ENCODE measurements at places on chromosomes 1 and 21.

DNA sequence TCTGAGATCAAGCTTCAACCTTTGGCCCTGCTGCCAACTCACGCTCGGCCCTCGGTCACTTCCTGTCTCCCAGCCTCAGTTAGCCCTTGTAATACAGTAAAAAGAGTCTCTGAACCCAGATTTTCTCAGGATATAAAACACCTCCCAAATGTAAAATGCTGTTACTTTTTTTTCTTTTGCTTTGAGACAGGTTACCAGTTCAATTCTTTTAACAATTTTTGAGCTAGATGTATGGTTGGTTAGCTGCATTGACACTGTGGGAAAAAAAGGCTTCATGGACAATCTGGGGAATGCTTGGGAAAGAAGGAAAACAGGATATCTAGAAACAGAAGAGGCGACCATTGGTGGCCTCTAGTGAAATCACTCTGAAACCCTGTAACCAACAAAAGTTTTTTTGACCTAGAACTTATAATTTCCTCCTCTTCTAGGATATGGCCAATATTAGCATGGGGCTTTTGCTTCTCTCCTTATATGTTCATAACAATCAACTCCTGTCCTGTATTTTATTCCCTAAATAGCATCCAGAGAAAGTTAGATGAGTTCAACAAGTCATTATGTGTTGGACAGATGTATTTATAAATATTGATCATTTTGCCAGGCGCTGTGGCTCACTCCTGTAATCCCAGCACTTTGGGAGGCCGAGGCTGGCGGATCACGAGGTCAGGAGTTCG is 1.3 kb downstream of the CMPK1 start:
- no peak for DNase-seq

DNA sequence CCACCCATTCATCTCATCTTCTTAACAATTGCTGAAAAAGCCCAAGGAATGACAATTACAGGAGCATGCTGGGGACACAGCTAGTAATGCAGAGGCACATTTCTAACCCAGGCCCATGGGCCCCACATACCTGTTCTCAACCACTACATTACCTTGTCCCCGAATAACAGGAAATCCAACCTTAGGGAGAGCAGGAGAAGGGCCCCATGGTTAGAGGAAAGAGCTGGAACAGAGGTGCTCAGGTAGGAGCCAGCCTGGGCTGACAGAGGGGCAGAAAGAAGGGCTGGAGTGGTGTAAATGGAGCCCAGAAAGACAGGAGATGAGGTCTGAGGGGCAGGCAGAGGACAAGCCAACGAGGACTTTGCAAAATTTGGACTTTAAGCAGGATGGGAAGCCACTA is 11.4 kb upstream of the S100A8 start:
- DNase-seq: no peak

- DNase-seq: no peak
Observed at GRCh38 chr1:175274368-175274767, 81.8 kb upstream of the KIAA0040 start.

DNA sequence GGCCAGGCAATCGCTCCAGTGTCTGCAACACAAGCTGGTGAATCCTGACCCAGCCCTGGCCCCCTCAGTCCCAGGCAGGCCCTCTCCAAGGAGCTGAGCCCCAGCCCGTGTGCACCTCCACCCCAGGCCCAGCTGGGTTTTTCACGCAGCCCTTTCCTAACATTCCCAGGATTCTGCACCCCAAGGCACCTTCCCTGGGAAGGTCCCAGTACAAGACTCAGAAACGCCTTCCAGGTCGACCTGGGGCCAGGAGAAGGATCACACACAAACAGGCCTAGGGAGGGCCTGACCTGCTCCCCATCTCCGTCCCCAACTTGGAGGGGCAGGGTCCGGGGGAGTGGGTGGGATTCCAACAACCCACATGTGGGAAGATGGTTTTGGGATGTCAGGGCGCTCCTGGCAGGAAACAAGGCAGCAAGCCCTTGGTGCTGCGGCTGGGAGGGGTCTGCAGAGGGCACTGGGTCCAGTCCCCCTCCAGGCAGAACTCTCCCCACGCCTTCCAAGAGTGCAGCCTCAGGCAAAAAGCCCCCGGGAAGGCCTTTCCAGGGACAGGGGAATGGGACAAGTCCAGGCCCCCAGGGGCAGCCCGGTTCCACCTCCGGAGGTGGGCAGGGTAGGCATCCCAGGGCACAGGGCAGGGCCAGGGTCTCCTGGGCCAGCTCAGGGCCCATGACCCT is 58.3 kb downstream of the KCNAB2 start:
- DNase-seq: no peak

DNA sequence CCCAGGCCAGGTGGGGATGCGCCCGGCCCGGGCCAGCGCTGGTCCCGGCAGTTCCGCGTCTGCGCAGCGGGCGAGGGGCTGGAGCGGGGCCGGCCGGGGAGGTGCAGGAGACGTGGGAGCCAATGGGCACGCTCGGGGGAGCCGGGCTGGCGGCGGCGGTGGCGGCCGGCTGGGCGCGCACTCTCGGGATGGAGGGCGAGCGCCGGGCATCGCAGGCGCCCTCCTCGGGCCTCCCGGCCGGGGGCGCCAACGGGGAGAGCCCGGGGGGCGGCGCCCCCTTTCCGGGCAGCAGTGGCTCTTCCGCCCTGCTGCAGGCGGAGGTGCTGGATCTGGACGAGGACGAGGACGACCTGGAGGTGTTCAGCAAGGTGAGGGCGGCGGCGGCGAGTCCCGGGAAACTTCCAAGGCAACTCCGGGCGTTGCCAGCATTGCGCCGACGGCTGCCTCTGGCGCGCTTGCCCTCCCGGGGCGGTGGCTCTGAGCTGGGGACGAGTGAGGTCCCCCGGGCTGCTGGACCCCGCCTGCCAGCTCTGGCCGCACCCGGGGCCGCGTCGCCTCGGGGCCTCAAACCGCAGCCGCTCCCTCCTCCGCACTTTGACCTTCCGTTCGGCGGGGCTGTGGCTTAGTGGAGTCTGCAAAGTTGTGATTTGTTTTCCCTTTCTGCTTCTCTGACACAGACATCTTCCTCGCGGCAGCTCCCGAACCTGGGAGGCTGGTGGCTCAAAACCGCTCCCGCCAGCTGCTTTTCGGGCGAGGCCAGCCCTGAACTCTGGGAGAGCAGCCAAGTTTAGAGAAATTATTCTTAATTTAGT is at the start of gene SNX7:
Gene SNX7 (plus strand): TSS at position 178 of the 812 bp plus-strand sequence. CDS start 11 bp downstream, at position 189.
- DNase-seq: no peak

- DNase-seq: no peak
Observed at GRCh38 chr1:115092175-115092574, 2.9 kb upstream of the TSPAN2 start.

DNA sequence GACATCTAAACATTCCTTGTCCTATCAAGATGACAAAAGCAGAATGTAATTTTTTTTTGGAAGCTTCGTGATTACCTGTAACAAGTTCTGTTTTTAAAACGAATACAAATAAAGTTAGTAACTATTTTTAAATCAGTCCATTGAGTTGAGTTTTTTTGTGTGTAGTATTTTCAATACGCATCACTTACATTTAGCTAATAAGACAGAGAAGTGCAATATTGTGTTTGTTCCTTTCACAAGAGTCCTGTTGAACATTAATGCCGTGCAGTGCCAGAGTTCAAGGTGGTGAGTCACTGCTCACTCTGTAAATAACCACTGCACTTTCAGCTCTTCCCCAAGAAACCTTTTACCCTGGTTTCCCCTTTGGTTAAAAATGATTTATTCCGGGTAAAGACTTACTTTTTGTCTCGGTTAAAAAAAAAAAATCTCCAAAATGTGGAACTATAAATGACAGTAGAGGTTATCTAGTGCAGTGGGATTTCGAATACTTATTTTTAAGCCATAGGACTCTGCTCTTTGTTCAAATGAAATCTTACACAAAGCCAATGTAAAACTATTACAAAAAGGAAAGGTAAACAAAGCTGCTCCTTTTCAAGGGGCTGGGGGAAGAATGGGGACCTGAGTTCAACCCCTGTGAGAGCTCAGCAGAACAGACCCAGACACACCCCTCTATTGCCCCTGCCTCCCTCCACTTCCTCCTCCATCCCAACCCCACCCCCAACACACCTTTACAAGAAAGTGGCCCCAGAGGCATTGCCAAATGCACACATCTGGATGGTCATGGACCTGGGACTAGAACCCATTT is 14.8 kb upstream of the NCMAP start:
- DNase-seq: no peak

DNA sequence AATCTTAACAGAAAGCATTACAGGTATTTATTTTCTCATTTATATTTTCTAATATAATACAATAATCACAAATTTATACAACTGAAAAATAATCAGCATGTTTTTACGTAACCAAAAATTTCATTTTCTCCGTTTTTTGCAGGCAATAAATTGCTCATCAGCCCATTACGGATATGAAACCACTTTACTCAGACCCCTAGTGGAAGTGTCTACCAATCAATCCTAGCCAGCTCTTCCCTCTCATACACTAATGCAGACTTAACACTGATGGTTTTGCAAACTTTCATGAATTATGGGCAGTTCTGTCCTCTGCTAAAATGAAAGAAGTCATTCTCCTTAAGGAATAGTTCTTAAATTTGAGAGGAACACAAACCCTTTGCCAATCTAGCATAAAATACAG is 124.7 kb downstream of the EIF4G3 start:
- DNase-seq: no peak

DNA sequence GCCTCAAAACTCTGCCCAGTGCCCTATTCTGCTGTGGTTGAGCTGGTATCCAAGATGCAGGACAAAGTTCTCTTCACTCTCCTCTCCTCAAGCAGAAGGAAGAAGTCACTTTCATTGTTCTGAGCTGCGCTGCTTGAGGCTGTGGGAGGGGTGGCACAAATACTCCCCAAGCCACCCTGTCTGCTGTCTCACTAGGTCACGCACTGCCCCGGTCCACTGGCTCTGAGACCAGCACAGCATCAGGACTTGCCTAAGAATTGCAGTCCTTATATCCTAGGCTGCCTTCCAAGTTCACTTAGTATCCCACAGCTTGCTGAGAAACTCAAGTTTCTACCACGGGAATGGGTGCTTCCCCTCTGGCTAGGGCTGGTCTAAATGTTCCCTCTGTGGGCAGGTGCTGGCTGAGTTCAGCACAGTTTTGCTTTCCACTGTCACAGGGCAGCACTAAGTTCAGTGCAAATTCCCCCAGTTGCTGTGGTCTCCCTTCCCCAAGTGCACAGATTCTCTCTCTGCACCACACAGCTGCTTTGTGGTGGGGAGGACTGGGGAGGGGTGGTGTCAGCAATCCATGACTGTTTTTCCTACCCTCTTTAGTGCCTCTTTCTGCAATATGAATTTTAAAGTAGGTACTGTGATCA is 32.4 kb downstream of the SLC9C2 start:
- DNase-seq: no peak

DNA sequence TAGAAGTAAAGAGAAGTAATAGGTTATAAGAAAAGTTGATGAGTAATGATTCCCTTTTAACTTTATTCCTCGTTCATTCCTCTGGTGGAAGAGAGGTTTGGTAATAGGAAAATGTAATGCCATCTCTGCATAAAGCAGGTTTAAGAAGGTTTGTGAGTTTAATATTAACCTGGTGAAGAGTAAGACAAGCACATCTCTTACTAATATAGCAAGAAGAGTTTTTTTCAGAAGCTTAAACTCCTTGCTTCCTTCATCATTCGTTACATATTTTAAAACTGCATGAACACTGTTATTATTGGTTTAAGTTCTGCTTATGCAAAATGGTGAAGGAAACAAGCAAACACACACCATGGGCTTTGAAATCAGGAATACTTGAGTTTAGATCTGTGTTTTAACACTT is 9.2 kb upstream of the PLA2G4A start:
- no peak for DNase-seq
